NCI-H1436 treated with DMSO at 0.1 percent for 48 hours (cell line): ENCODE measurements at places on chromosomes 5 and 9.

DNA sequence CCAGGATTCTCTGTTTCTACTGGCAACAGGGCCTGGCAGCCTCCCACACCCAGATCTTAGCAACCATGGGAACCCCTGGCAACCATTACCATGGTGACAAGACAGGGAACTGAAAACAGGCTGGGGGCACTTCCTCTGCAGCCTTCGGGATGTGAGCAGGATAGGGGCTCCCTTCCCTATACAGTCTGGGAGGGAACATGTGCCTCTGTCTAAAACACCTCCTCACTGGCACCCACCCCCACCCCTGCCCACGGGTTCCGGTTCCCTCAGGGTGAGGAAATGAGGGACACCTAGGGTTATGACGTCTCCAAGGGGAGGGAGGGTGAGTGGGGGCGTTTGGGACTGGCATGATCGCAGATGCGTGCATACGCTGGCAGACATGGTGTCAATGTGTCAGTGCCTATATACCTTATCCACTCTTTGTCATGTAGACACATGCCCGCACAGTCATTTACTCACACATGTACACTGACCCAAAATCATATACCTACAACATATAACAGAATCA is 3.0 kb upstream of the DNAJB5 start:
- no peak for DNase-seq

DNA sequence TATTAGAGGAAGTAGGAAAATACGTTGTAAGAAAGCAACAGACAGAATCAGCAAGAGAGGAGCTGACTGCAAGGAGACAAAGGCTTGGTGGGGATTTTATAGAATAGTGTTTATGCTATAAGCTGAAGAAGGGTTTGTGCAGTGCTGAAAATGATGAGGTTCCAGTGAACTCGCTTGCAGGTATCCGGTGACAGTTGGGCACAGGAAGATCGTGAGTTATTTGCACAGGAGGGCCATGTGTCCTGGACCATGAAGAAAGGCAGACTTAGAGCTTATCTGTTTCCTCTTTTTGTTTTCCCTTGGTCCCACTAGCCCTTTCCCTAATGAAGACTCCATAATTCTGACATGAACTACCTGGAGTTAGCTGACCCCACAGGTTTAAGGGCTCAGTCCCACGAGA is 61.4 kb downstream of the NXNL2 start:
- no peak for DNase-seq

DNA sequence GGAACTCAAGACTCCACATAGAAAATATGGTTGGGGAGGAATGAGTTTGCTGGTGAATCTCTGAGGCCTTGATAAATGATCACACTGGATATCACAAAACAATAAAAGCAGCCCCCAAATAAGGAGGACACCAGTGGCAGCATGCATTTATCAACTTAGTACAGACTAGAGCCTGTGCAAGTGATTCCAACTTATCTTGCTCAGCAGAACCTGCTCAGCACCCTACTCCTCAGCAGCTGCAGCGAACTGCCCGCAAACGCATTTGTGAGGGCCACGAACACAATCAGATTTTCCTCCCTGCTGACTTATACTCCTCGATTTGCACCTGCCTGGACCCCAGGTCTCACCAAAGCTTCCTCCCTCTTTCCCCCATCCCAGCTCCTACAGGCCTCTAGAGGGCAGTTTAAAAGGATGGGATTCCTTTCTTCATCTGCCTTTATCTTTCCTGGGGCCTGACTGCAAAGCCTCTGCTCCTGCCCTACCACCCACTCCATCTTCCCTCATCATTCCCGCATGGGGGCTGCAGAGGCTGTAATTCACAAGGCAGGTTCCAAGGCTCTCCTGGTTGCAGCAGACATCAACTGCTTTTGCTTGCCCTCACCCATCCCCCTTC is 41.2 kb downstream of the ANKS6 start:
- no peak for DNase-seq

GRCh38 chr9:96350866-96351265 is 32.6 kb downstream of the SLC35D2 start:
- DNase-seq = no peak

- no peak for DNase-seq
These were observed 3.6 kb upstream of the RGMB start for GRCh38 chr5:98769959-98770208.

DNA sequence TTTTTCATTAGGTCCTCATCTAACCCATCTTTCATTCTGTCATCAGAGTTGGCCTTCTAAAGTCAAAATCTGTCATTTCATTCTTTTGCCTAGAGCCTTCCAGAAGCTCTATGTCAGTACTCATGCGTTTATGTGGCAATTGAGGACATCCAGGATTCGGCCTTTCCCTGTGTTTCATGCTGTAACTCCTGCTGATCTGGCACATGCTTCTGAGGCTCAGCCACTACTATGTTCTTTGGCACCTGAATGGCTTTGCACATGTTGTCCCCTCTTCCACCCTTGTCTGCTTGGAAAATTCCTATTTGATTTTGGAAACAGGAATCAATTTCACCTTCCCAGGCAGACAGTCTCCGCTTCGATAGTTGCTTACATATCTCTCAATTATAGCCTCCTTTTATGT is 84.9 kb downstream of the GDNF start:
- DNase-seq = no peak
